Uterus (tissue), 4 donors: ENCODE measurements at places on chromosomes 5 and 9. TPM values are rescaled to one million over a fixed set of nuclear protein-coding genes. Genes with fewer than 3 reads are reported as not detected.

GRCh38 chr5:67257500-67257899, 60.9 kb upstream of the CD180 start:
- DNase-seq, result no peak

DNA sequence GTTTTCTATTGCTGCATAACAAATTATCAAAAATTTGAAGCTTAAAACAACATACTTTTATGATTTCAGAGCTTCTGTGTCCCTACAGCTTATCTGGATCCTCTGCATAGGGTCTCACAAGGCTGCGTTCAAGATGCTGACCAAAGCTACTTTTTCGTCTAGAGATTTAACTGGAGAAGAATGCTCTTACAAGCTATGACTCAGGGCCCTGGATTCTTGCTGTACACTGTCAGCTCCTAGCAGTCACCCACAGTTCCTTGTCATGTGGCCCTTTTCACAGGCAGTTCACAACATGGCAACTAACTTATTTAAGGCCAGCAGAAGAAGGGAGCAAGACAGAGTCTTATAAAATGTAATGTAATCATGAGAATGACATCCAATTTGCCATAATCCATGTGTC, 70.8 kb upstream of the FAM174A start:
- DNase-seq, result no peak

DNA sequence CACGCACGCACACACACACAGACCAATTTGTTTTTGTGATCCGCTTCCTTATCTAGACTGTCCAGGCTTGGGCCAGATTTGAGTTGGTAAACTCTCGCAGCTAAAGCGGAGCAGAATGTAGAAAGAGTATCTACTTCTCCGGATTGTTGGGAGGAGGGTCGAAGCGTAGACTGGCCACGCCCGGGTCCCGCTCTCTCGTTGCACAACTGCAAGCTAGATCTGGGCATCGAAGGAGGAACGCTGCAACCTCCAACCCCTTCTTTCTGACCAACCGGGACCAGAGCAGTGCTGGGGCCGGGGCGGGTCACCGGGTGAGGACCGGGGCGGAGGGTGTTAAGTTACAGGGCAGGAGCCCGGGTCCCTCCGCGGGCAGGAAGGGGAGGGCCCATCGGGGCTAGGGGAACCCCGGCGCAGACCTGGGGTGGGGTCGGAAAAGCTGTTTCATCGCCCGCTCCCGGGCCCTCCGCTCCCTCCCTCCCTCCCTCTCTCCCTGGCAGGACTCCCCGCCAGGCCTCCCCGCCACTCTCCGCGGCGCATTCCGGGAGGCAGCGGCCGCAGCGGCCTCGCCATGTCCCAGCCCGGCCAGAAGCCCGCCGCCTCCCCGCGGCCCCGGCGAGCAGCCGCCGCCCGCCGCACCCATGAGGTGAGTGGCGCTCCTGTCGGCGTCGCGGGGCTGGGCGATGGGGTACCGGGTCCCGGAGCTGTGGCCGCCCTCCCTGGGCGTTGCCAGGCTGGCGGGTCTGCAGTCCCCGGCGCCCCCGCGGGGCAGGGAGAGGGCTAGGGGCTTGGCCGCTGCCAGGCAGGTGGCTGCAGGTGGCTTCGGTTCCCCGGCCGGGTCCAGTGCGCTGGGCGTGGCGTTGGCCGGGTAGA, at the start of gene CAST:
TSS of gene CAST (plus strand) at position 522 of the 870 bp plus-strand sequence. CDS start at position 569, 47 bp downstream.
- DNase-seq, result peak; percentile 94

- no peak for DNase-seq
Observed at GRCh38 chr9:20754556-20754955, 70.5 kb downstream of the FOCAD start.

- DNase-seq, result no peak
Observed at GRCh38 chr5:179307013-179307800, 38.1 kb downstream of the ADAMTS2 start.

GRCh38 chr9:135612437-135612836, 26.9 kb downstream of the GLT6D1 start:
- DNase-seq, result no peak

GRCh38 chr5:134851307-134851923, 5.6 kb downstream of the C5orf24 start:
- DNase-seq, result no peak

DNA sequence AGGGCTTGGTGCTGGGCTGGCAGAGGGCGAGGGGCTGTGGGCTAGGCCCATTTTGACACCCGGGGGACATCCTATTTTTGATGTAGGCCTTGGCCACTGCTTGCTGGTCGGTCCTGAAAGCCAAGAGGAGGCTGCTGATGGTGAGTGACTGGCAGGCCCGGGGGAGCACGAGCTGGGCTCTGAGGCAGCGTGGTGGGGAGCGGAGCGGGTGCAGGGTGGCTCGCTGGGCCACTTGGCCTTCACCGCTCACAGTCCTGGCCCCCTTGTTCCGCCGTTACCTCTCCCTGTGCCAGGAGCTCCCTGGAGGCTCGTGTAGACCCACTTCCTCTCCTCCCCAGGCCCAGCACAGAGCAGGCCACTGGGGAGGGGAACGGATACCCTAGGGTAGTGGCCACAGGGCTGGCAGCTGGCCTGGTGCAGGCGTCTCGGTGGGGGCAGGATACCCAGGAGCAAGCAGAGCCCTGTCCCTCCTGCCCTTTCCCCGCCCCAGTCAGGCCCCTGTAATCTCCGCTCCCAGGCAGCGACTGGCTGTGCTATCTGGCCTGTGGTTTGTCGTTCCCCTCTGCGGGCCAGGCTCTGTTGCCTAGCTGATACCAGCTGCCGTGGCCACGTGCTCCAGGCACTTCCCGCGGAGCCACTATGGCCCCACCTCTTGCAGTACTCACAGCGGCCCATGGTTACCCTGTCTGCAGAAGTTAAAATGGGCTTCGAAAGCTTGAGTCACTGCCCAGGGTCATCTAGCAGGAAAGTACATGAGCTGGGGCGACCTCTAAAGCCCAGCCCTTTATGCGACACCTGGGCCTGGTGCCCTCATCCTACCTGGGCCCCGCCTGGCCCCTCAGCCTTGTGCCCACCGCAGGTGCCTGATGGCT, 11.7 kb upstream of the DOLPP1 start:
- DNase-seq, result no peak

- peak; percentile 95 for DNase-seq
Observed at GRCh38 chr9:88651682-88652633, 117.0 kb downstream of the NXNL2 start.

DNA sequence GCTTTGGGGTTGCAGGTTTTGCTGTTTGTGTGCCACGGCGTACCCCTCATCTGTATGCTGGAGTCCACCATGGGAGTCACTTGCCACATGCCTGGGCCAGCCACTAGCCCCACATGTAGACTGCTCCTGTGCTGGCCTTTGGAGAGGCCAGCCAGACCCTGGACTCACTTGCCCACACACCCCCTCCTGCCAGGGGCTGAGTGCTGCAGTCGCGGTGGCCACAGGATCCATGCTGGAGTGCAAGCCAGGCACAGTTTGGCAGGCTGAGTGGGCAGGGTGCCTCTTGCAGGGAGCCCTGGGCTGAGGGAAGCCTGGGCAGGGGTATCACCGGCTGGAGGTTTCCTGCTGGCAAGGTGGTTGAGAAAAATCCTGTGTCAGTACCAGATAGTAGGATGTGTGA, 25.6 kb upstream of the GCNT1 start:
- no peak for DNase-seq

DNA sequence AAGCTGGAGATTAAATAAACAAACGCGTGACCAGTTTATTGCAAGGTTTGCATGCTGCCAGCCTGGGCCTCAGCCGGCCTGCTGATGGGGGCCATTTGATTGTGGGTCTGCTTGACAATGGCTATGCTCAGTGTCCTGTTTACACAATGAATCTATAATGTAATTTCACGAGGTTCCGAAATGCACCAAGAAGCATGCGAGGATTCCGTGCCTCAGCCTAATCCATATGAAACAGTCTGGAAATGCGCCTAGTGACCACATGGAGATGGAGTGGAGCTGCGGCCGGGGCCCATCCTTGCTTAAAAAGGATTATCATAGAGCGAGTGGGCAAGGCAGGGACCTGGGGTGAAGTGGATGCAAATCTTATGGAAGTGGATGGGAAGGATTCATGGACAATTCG, 382.4 kb downstream of the CDK5RAP2 start:
- DNase-seq, result no peak

DNA sequence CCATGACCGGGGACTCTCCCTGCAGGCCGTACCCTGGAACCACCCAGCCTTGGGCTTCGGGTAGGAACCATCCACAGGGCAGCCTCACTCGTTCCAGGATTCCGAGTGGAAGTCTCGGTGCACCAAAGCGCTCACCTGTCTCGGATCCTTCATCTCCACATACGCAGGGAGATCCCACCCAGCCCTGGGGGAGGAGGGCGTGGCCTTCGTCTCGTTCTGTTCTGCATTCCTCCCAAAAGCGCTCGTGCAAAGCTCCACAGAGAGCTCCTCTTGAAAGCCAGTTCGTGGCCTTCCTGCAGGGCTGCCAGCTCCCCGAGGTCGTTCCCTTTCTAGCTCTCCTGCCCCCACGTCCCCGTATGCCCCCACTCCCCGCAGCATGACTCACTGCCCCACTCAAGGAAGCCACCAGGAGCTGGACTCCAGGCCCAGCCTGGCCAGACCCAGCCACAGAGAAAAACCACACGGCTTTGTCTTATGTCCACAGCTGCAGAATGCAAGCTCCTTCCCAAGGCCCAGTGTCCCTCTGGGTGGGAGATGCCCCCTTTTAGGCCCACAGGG, 65.0 kb upstream of the SARDH start:
- no peak for DNase-seq

DNA sequence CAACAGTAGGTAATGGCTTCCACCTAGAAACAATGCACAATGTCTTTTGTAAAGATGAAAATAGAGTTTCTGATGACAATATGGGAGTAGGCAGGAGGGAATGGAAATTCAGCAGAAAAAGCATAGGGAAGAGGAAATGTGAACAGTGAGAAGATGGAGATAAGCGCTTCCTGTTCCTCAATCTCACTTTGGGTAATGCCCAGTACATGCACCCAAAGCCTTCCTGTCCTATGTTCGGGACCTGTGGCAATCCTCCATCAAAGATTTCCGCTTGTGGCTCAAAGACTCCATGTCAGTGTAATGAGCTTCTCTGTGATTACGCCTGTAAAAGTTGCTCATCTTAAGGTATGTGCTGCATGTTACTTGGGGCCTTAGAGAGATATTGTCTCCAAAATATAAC, 2.7 kb downstream of the UGT3A1 start:
- no peak for DNase-seq

DNA sequence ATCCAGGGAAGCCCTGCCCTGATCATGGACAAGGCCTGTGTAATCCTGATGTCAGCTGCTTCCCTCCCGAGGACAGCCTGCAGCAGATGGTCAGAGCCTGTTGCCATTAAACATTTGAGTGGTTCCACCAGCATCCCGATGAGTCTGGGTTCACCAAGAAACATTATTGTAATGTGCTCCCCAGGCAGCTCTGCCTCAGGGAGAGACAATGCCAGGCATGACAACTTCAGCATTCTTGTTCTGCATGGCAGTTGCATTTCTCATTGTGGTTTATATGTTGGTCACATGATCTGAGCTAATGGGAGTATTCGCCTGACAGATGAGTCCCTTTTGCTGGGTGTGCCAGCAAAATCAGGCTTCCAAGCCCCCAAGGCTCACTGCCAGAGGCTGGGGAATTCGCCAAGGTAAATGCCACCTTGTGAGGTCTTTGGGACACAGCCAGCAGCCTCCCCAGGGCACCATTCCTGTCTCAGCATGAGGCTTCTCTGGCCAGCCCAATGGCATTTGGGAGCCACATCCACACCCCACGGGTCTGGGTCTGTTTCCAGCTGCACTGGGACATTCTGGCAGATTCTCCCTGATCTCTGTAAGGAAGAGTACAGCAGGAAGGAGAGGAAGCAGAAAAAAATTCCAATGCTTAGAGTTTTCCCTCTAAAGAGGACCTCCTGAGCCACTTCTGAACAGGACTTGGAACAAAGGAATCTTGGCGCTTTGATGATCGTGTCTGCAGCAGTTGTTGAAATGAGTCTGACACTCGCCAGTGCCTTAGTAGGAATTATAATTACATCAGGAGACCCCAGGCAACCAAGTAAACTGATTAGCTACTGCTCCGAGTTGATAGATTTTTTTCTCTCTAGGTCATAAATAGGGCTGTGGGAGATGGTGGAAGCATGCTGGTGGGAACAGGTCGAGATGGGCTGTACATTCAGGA, 18.7 kb downstream of the KCNIP1 start:
- no peak for DNase-seq

GRCh38 chr5:57592236-57592635, 109.6 kb upstream of the ACTBL2 start:
- DNase-seq, result no peak

- DNase-seq, result no peak
Observed at GRCh38 chr5:36363101-36363500, 61.4 kb upstream of the RANBP3L start.

- peak; percentile 40 for DNase-seq
Observed at GRCh38 chr5:75510836-75511434, 494 bp downstream of the CERT1 start.

DNA sequence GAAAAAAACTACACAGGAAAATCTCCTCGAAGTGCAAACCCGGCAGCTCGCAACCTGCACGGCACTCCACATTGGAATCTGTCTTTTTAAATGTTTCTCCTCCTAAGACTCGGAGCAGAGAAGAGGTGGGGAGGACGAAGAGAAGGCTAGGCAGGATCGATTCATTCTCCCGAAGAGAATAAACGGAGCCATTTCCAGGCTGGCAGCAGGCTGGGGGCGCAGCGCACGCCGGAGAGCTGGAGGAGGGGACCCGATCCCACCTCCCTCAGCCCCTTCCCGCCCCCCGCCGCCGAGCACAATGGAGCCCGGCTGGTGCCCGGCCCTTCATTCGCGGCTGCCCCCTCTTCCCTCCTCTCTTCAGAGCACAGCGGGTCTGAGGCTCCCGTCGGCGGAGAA, 628 bp downstream of the HOMER1 start:
- no peak for DNase-seq

DNA sequence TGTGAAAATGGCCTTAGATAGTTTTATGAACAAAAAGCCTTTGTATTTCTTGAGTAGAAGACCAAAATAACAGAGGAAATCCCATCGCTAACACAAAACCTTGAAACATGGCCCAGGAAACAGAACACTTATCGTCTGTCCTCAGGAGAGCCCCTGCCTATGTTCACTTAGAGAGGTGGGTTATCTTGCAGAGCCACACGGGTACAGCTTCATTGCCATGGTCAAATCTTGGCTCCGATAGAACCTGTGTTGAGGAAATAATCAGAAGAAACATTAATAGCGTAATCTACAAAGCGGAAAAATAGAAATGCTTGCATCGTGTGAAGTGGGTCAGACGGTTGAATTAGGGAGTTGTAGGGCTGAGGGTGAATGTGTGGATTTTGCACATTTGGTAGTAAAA, 216.1 kb downstream of the MAST4 start:
- DNase-seq, result no peak

- no peak for DNase-seq
Observed at GRCh38 chr5:178434851-178435250, 155.3 kb downstream of the COL23A1 start.

GRCh38 chr5:63648376-63648775, 313.9 kb downstream of the HTR1A start:
- no peak for DNase-seq

ABHD17B gene
- total RNA-seq, result 17.9 TPM

HARS1 gene
- 33.3 TPM for total RNA-seq

OR13D1 gene
- not detected for total RNA-seq

DAB2IP gene
- 139 TPM for total RNA-seq
